Cortex of kidney (tissue), 1 donor: ENCODE measurements at places on chromosomes 4 and X.

DNA sequence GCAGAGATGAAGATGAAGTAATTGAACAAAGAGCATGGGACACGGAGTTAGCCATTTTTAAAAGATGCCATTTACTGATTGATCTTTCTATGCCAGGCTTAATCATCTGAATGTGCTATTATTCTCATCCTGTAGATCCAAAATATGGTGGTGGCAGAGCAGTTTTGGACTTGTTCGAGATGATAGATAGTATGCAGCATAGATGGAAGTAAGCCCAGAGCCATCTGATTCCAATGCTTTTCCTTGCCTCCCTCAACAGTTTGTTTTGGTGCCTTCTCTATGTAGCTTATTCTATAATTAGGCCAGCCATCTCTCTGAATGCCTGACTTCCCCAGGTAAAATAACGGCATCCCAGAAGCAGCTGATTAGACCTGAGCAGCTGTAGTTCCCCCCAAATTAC lies 152.6 kb upstream of the CLNK start:
- DNase-seq, result no peak

- no peak for DNase-seq
These were observed 160.4 kb downstream of the CPEB2 start for GRCh38 chr4:15162465-15163283.

GRCh38 chrX:63350941-63351616 lies at the start of gene SPIN4:
Gene SPIN4 (minus strand): TSS chrX:63351332. CDS start chrX:63350819, 513 bp downstream.
- peak; percentile 11 for DNase-seq

GRCh38 chrX:37468124-37468739 lies 103.2 kb upstream of the LANCL3 start:
- DNase-seq, result no peak
